ENCODE measurements at places on chromosomes 4 and X. TPM values are rescaled to one million over a fixed set of nuclear protein-coding genes. Genes with fewer than 3 reads are reported as not detected.

ALAS2 gene
- total RNA-seq, result not detected

- peak; percentile 29 for DNase-seq
- no peaks in the 10 kb centered on the region for H3K27me3 ChIP-seq
- H3K36me3 ChIP-seq, result no peaks in the 10 kb centered on the region
- no peak overlapping the region for H3K27ac ChIP-seq
- no peaks in the 10 kb centered on the region for H3K4me1 ChIP-seq
- no peak overlapping the region for H3K4me3 ChIP-seq
These were observed 11.5 kb downstream of the CTAG1A start for GRCh38 chrX:154596290-154596929.

GRCh38 chrX:96721354-96721753, 36.7 kb downstream of the DIAPH2 start:
- no peak overlapping the region for H3K4me3 ChIP-seq
- DNase-seq, result no peak
- no peaks in the 10 kb centered on the region for H3K4me1 ChIP-seq
- no peak overlapping the region for H3K27ac ChIP-seq
- H3K36me3 ChIP-seq, result no peaks in the 10 kb centered on the region
- H3K27me3 ChIP-seq, result no peaks in the 10 kb centered on the region

- H3K4me3 ChIP-seq, result no peak overlapping the region
- no peaks in the 10 kb centered on the region for H3K4me1 ChIP-seq
- no peak overlapping the region for H3K27ac ChIP-seq
- DNase-seq, result no peak
- no peaks in the 10 kb centered on the region for H3K36me3 ChIP-seq
- H3K27me3 ChIP-seq, result no peaks in the 10 kb centered on the region
These were observed 73.9 kb downstream of the CASP3 start for GRCh38 chr4:184575306-184575705.

- no peak overlapping the region for H3K27ac ChIP-seq
- H3K27me3 ChIP-seq, result no peaks in the 10 kb centered on the region
- H3K4me3 ChIP-seq, result no peak overlapping the region
- DNase-seq, result no peak
These were observed 321.3 kb downstream of the TMA16 start for GRCh38 chr4:163815776-163816175.

GRCh38 chrX:100654261-100654660, 10.3 kb downstream of the SRPX2 start:
- H3K36me3 ChIP-seq, result no peaks in the 10 kb centered on the region
- H3K4me3 ChIP-seq, result no peak overlapping the region
- H3K4me1 ChIP-seq, result no peaks in the 10 kb centered on the region

- H3K4me3 ChIP-seq, result no peak overlapping the region
- H3K27me3 ChIP-seq, result no peaks in the 10 kb centered on the region
- H3K4me1 ChIP-seq, result no peaks in the 10 kb centered on the region
- H3K27ac ChIP-seq, result no peak overlapping the region
- H3K36me3 ChIP-seq, result no peaks in the 10 kb centered on the region
These were observed 22.2 kb downstream of the PSAPL1 start for GRCh38 chr4:7412554-7412912.

DNA sequence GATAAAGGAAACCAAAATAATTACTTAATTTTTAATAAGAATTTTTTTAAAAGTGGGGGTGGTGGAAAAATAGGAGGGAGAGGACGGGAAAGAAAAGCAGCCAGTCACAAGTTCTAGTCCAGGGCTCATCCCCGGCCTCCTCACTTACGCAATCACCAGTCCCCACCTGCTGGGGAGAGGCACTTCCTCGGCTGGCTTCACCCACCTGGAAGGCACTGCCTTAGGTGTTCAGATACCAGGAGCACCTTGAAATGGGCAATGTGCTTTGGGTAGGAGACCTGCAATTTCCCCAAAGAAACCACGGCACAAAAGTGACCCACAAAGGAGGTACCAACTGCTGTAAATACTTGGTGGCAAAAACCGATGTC, 23.8 kb downstream of the AFAP1 start:
- no peak overlapping the region for H3K27ac ChIP-seq
- no peaks in the 10 kb centered on the region for H3K27me3 ChIP-seq
- no peaks in the 10 kb centered on the region for H3K4me1 ChIP-seq
- no peak for DNase-seq
- H3K4me3 ChIP-seq, result no peak overlapping the region
